ENCODE measurements at places on chromosomes 16 and 17.

GRCh38 chr16:76114681-76115080 lies 162.5 kb upstream of the CNTNAP4 start:
- H3K4me1 ChIP-seq, result no peaks in the 10 kb centered on the region
- no peak overlapping the region for H3K4me3 ChIP-seq
- no peaks in the 10 kb centered on the region for H3K36me3 ChIP-seq
- DNase-seq, result no peak
- H3K27ac ChIP-seq, result no peak overlapping the region

DNA sequence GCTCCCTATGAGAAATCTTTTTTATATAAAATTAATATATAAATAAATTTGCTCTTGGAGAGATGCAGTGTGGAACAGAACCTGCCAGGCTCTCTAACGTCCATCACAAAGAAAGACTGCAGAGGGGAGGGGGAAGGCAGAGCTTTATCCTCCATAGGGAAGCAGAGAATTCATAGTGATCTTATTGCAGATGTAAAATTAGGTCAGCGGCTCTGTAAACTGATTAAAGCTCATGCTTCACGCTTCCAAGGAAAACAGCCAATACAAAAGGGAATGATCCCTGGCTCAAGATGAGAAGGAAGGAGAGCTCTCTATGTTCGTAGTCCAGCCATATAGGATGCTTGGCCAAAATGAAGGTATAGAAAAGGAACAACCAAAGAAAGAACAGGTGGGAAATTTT lies 532.3 kb upstream of the PSMD7 start:
- no peak overlapping the region for H3K27ac ChIP-seq
- no peaks in the 10 kb centered on the region for H3K4me1 ChIP-seq
- H3K27me3 ChIP-seq, result no peaks in the 10 kb centered on the region
- H3K36me3 ChIP-seq, result no peaks in the 10 kb centered on the region

DNA sequence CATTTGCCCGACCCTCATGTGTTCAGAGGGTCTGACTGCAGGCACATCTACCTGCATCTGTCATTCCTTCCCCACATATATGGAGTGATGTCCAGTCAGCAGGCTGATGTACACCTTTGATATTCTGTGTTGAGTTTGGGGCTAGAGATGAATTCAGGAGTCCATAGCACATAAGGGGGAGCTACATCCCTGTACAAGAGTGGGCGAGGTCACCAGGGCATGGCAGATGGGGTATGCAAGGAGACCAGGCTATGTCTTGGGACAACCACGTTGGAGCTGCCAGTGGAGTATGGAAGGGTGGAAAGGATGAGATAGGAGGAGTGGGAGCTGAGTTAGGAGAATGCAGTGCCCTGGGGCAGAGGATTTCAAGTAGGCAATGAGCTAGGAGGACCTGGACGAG lies 15.0 kb downstream of the SMPD3 start:
- no peaks in the 10 kb centered on the region for H3K27me3 ChIP-seq
- H3K4me3 ChIP-seq, result no peak overlapping the region
- no peaks in the 10 kb centered on the region for H3K36me3 ChIP-seq
- no peak for DNase-seq

- H3K27me3 ChIP-seq, result no peaks in the 10 kb centered on the region
- no peak overlapping the region for H3K27ac ChIP-seq
- no peak for DNase-seq
- no peak overlapping the region for H3K4me3 ChIP-seq
- peaks cover 54% of the 10 kb centered on the region for H3K4me1 ChIP-seq
Measured at GRCh38 chr16:67054901-67055300, 26.0 kb downstream of the CBFB start.

- H3K27me3 ChIP-seq, result peaks cover 3% of the 10 kb centered on the region
- H3K36me3 ChIP-seq, result no peaks in the 10 kb centered on the region
- H3K4me1 ChIP-seq, result no peaks in the 10 kb centered on the region
- no peak overlapping the region for H3K4me3 ChIP-seq
Measured at GRCh38 chr16:26344240-26344776, 652.5 kb downstream of the HS3ST4 start.

DNA sequence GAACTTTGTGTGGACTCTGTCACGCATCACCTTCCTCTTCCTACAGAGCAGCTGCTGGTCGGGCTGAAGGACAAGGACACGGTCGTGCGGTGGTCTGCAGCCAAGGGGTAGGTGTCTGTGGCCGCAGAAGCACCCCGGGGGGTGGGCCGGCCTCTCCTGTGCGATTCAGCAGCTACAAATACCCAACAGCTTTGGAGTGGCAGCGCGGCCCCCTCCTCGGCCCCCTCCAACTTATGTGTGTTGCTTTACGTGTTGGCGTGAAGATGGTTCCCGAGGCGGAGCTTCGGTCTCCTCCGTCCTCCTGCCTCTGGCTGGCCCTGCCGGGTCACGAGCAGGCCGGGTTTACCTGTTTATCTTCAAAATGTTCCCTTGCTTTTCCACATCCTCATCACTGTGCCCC lies 32.3 kb downstream of the ZNF750 start:
- no peaks in the 10 kb centered on the region for H3K4me1 ChIP-seq
- no peaks in the 10 kb centered on the region for H3K27me3 ChIP-seq
- DNase-seq, result no peak
- peaks cover 7% of the 10 kb centered on the region for H3K36me3 ChIP-seq
- no peak overlapping the region for H3K4me3 ChIP-seq
